ENCODE measurements at places on chromosomes 11 and 22.

GRCh38 chr11:59062602-59063529 lies 23.2 kb upstream of the GLYATL1B start:
- H3K36me3 ChIP-seq, result no peaks in the 10 kb centered on the region
- DNase-seq, result no peak
- H3K27me3 ChIP-seq, result peaks cover 51% of the 10 kb centered on the region
- H3K4me3 ChIP-seq, result no peak overlapping the region
- no peak overlapping the region for H3K27ac ChIP-seq

DNA sequence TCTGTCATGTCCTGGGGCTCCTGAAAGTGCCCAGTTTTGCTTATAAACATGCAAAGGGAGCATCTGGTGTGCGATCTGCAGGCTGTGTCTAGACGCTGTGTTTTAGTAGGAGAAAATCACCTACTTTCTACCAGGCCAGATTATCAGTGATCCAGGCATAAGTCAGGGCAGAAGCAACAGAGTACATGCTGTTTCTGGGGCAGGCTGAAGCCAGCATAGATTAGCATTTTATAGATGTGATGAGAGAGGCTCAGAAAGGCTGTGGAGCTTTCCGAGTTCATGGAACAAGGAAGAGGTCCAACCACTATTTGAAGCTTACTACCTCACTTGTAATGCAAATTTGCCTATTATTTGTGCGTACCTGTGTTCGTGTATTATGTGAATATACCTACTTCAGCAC lies 1208.4 kb upstream of the TENM4 start:
- DNase-seq, result no peak
- H3K27ac ChIP-seq, result no peak overlapping the region
- H3K36me3 ChIP-seq, result no peaks in the 10 kb centered on the region
- no peaks in the 10 kb centered on the region for H3K27me3 ChIP-seq
- no peaks in the 10 kb centered on the region for H3K4me1 ChIP-seq
- no peak overlapping the region for H3K4me3 ChIP-seq

GRCh38 chr11:2923446-2924375 lies 5.5 kb downstream of the PHLDA2 start:
- H3K4me1 ChIP-seq, result peaks cover 15% of the 10 kb centered on the region
- DNase-seq, result no peak
- no peak overlapping the region for H3K4me3 ChIP-seq

DNA sequence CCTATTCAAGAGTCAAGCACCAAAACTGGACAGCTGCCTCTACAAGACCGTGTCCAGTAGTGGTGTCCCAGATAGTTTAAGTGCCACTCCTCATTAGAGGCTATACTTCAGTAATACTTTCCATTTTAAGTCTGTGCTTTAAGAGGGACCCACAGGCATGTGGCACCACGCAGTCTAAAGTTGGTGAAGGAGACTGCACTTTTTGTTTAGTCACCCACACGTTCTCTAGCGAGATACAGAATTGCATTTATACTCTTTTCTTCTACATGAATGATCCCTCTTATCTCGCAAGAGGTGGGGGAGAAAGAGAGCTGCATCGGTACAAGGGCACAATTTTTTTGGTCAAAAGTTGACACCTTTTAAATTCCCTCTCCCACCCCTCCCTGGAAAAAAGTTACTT lies 41.5 kb downstream of the DDX6 start:
- no peak overlapping the region for H3K27ac ChIP-seq
- H3K27me3 ChIP-seq, result no peaks in the 10 kb centered on the region
- no peaks in the 10 kb centered on the region for H3K36me3 ChIP-seq
- no peak overlapping the region for H3K4me3 ChIP-seq

- H3K4me3 ChIP-seq, result peak overlapping the region; percentile 80
- peaks cover 100% of the 10 kb centered on the region for H3K4me1 ChIP-seq
- no peaks in the 10 kb centered on the region for H3K27me3 ChIP-seq
- DNase-seq, result peak; percentile 35
- peaks cover 14% of the 10 kb centered on the region for H3K36me3 ChIP-seq
These were observed 7.4 kb downstream of the CD82 start for GRCh38 chr11:44572884-44573283.

GRCh38 chr11:35951680-35952079 lies 7.8 kb downstream of the LDLRAD3 start:
- DNase-seq, result no peak
- H3K27me3 ChIP-seq, result peaks cover 16% of the 10 kb centered on the region
- no peaks in the 10 kb centered on the region for H3K4me1 ChIP-seq
- no peak overlapping the region for H3K27ac ChIP-seq
- no peaks in the 10 kb centered on the region for H3K36me3 ChIP-seq

- DNase-seq, result no peak
- H3K4me1 ChIP-seq, result no peaks in the 10 kb centered on the region
- H3K4me3 ChIP-seq, result no peak overlapping the region
- no peak overlapping the region for H3K27ac ChIP-seq
- no peaks in the 10 kb centered on the region for H3K36me3 ChIP-seq
- no peaks in the 10 kb centered on the region for H3K27me3 ChIP-seq
These were observed 65.2 kb upstream of the A4GALT start for GRCh38 chr22:42785706-42786499.

DNA sequence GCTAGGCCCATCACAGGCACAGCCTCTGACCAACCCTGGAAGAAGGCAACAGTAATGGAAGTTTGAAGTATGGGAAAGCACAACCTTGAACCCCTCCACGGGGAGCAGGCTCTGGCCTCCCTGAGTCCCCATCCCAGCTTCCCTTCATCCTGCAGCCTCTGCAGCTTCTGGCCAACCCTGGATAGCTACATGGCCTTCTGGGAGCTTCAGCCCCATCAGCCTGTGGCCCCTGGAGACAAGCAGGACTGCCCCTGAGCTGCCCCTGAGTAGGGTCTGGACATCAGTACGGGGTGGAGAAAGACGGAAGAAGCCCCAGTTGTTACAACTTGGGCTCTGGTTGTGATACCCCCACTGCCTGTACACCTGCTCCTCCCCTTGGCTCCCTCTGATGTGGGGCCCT lies 113.8 kb upstream of the CD82 start:
- H3K4me3 ChIP-seq, result no peak overlapping the region
- no peak for DNase-seq
- no peaks in the 10 kb centered on the region for H3K27me3 ChIP-seq
- no peaks in the 10 kb centered on the region for H3K36me3 ChIP-seq

- H3K36me3 ChIP-seq, result peaks cover 5% of the 10 kb centered on the region
- no peak overlapping the region for H3K4me3 ChIP-seq
- no peaks in the 10 kb centered on the region for H3K27me3 ChIP-seq
- H3K27ac ChIP-seq, result no peak overlapping the region
- DNase-seq, result no peak
These were observed 31.1 kb upstream of the ARHGAP32 start for GRCh38 chr11:129223260-129223659.

Measured in activated T-cell treated with anti-CD3 and anti-CD28 coated beads, Interleukin-2, amount 50 U/mL, for 72 hours (primary cell).